ENCODE measurements at places on chromosomes 16 and 17.

- no peak for DNase-seq
Observed at GRCh38 chr16:30335598-30336474, 19.3 kb downstream of the CD2BP2 start.

DNA sequence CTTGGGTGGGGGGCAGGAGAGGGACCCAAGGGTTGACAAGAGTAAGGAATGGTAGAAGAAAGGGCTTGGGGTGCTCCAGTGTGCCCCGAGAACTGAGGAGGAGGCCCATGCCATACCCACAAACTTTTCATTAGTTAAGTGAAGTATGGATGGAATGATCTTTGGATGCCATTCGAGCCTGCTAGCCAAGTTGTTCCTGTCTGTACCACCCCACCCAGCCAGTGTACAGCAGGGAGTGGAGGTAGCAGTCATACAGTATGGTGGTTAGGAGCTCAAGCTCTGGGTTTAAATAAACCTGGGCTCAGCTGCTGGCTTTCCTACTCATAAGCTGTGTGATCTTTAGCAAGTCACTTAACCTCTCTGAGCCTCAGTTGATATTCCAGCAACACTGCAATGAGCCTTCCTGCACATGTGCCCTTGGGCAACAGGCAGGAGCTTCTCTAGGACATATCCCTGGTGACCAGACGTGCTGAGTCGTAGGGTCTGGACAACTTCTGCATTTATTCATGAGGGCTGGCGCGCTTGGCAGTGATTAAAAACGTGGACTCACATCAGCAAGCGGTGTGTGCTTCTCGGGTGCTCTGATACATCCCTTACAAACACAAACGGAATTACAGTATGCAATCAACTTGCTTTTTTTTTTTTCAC lies 22.9 kb downstream of the ITPRIPL2 start:
- DNase-seq = no peak

GRCh38 chr17:81821147-81821546 lies 11.9 kb downstream of the MCRIP1 start:
- DNase-seq = no peak

DNA sequence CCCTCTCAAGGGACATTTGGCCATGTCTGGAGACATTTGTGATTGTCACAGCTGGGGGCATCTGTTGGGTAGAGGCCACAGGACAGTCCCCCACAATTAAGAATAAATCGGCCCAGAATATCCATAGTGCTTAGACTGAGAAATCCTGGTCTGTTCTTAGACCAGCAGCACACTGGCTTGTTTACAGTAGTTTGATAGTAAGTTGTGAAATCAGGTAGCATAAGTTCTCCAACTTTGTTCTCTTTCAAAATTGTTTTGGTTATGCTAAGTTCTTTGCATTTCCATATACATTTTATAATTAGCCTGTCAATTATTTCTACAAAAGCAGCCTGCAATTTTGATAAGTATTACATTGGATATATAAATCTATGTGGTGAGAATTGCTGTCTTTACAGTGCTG lies 6.8 kb downstream of the MGRN1 start:
- no peak for DNase-seq

DNA sequence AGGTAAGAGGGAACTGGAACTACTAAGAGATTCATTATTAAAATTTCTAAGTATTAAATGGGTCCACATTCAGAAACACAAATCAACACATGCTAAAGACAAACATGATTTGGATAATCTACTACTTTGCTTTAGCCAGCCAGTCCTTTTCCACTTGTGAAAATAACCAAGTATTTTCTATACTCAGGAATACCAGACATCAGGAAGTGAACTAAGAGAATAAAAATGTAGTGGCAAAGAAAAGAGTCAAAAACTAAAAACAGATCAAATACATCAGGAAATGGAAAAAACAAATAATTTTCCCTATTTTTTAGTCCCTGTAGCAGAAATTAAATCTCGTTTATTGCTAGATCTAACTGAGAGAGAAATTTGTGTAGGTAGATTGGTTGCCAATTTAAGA lies 78.0 kb downstream of the MYO1D start:
- DNase-seq = no peak

GRCh38 chr17:11943759-11944347 lies 53.4 kb downstream of the ZNF18 start:
- DNase-seq = no peak

GRCh38 chr16:87336434-87337240 lies 19.4 kb upstream of the C16orf95 start:
- no peak for DNase-seq

DNA sequence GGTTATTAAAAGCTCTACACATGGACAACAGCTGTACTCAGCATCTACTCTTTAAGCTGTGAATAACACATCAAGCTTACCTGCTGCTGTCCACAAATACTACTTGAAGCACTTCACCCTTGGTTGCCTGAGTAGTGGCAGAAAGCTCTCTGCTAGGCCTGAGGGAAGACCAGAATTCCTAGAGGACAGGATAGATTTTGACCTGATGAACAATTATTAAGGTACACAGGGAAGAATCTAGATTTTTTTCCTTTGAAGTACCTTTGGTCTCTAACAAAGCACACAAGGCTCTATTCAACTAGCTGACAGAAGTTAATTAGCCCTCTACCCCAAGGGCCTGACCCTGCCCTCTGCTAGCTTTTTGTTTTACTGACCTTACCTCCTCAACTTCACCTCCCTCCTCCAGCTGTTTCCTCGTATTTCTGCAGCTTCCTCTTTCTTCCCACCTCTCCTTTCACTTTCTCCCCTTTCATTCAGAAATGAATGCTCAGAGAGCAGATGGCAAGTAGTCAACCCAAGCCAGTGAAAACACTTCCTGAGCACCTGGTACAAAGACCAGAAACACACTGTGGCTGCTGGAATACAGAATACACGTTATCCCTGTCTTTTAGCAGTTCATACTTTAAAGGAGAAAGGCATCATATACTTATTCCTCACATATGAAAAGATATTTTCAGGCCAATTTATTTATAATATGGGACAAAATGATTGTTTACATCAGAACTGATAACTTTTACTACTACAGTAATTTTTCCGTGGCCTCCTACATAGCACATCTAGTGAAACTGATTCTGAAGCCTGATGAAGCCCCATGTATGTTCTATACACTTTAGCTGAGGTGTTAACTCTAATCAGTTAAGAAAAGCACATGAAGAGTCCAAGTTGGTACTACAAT lies 5.7 kb upstream of the VEZF1 start:
- DNase-seq = no peak

GRCh38 chr16:85610059-85610445 lies 3.1 kb upstream of the GSE1 start:
- DNase-seq = no peak

GRCh38 chr17:21129023-21129681 lies 2.4 kb downstream of the DHRS7B start:
- DNase-seq = no peak

DNA sequence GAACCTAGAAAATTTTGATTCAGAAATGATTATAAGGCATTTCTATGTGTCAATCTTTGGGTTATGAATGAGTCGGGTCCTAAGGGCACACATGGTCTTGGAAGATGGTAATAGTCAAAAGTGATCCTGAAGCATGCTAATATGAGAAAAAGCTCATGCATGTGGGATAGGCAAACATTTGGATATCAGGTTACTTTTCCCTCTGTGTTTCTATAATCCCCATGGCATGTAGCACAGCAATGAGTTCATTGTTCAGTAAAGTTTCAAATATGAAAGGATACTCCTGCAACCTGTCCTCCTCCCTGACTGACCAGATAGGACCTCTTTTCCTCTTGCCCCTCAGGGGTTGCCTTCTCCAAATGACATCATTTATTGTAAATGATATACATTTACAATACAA lies 249.9 kb upstream of the MON1B start:
- DNase-seq = no peak

DNA sequence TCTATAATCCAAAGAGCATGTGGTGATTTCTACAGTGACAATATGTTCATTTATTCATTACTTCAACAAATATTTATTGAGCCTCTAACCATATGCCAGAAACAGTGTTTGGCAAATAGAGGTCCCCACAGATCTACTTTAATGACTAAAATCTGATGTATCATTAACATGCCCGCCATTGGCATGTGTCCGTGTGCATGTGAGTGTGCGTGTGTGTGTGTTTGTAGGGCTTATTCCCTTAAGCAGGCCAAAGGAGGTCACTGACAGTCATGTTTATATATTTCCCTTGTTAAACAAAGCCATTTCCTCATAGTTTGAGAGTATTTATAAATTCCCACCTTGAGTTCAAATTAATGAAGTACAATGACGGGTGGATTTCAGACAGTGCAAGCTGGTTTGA lies 174.4 kb upstream of the IRX6 start:
- DNase-seq = no peak

GRCh38 chr16:79480056-79480455 lies 120.5 kb downstream of the MAF start:
- DNase-seq = no peak

- no peak for DNase-seq
Observed at GRCh38 chr17:40663252-40663651, 1.7 kb downstream of the KRT222 start.

GRCh38 chr16:67661886-67662652 lies 1.3 kb downstream of the PARD6A start:
- DNase-seq = no peak

DNA sequence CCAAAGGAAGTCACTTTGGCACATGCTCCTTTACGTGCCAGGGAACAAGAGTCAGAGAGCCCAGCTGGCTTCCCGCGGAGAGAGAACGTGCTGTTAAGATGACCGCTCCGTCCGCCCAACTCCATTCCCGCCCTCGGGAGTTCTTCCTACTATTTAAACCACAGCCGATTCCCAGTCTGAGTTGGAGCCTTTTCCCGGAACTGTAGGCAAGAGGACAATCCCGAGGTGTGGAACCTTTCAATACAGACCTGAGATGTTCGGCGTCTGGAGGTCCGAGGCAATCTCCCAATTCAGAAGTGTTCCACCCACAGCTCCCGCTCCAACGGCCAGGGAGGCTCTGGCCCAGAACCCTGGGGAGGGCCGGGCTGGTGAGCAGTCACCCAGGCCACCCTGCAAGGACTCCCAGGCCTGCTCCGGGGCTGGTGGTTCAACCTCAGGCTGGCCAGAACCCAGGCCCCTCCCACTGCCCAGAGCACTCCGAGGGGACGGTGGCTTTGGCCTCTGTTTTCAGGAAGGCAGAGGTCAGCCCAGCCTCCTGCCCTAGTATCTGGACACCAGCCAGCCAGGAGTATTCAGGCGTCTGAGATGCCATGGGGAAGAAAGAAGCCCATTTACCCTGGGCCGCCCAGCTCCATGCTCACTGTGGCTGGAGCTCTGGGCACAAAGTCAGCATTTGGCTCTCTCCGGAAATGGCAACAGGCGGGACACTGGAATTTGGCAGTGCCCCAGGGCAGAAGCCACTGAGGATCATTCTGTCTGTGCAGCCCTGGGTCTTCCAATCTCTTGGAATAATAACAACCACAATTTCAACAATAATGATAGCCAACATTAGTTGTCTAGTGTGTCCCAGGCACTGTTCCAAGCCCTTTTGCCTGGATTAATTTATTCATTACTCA lies 21.4 kb downstream of the EMP2 start:
- DNase-seq = no peak

GRCh38 chr16:69328854-69329316 lies 1.5 kb downstream of the PDF start:
- DNase-seq = no peak

GRCh38 chr17:41513168-41513547 lies 5.5 kb downstream of the KRT15 start:
- DNase-seq = no peak

DNA sequence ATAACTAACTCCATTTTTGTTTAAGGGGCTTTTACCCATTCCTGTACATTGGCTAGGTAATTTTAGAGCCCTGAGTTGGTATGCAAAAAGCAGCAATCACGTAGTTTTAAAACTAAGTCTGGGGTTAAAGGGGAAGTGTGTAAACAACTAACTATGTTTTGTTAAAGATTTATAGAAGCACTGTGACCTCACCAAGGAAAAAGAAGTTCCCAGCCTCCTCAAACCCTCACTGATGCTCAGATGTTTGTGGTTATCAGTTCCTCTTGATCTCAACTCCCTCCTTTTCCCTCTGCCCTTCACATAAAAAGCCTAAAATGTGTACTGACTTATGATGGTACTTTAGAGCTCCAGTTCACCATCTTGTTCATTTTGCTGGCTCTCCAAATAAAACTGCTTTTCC lies 119.9 kb upstream of the IRX6 start:
- DNase-seq = no peak

DNA sequence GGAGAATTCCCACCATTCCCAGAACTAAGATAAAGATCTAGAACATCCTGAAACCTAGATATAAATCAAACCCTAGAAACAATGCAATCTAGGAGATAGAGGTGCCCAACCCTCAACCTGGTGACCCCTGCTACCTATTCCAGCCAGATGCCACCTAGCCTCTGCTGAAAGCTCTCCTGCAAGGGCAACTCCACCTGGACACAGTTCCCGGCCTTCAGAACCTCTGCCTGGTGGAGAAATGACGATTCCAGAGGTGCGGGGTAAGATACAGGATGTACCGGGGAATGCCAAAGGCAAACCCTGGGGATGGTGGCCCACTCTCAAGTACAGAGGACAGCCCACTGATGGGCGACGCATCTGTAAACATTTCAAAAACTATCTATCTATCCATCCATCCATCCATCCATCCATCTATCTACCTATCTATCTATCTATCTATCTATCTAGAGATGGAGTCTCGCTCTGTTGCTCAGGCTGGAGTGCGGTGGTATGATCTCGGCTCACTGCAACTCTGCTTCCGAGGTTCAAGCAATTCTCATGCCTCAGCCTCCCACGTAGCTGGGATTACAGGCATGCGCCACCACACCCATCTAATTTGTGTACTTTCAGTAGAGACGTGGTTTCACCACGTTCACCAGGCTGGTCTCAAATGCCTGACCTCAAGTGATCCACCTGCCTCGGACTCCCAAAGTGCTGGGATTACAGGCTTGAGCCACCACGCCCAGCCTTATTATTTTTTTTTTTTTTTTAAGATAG lies 19.0 kb downstream of the MEAK7 start:
- DNase-seq = no peak

DNA sequence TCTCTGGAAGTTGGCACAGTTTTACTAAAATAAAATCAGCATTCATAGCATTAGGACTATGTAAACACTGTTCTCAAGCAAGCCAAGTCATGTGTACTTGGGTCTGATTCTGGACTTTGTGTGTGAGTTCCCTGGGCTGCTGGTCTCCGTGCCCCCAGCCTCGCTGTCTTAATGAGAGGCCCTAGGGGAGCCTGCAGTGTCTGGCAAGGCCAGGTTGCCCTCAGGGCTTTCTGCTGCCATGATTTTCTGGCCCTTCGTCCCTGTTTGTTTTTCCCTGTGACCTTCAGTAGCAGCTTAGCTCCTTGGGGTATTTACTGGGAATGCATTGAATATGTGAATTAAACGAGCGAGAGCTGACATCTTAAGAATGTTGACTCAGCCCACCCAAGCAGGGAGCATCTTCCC lies 161.8 kb downstream of the RPTOR start:
- DNase-seq = no peak
